Activated CD4-positive, alpha-beta memory T cell treated with anti-CD3 and anti-CD28 coated beads, Interleukin-2, amount 10 ng/mL, durations not matched to agents 7 days and 5 days (primary cell): ENCODE measurements at places on chromosomes 2 and 18. TPM values are rescaled to one million over a fixed set of nuclear protein-coding genes. Genes with fewer than 3 reads are reported as not detected.

- peaks cover 5% of the 10 kb centered on the region for H3K4me1 ChIP-seq
- H3K27ac ChIP-seq: no peak overlapping the region
- H3K36me3 ChIP-seq: peaks cover 3% of the 10 kb centered on the region
- H3K27me3 ChIP-seq: no peaks in the 10 kb centered on the region
- no peak overlapping the region for H3K4me3 ChIP-seq
- no peak for DNase-seq
Observed at GRCh38 chr2:147554521-147555107, 290.2 kb upstream of the ACVR2A start.

Gene DYNC2LI1
- 6.9 TPM for total RNA-seq

- DNase-seq: no peak
- H3K4me3 ChIP-seq: no peak overlapping the region
- H3K36me3 ChIP-seq: peaks cover 4% of the 10 kb centered on the region
Observed at GRCh38 chr2:9982248-9982647, 30.8 kb downstream of the GRHL1 start.

DNA sequence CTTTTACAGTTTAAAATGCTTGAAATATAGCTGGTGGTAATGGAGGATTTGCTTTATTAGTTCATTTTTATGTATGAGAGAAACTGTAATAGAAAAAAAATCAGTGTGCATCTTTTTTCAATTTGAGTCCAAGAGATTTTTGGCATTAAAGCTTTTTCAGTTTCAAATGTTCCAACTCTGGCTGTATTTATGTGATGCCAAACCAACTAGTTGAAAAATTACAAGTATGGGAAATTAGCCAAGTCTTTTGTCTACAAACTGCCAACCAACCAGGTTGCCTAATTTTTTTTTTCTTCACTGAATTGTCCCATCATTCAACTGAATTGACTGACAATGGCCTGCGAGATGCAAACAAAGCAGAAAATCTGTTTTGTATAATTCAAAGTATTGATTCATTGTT, 95.7 kb downstream of the ICOS start:
- no peaks in the 10 kb centered on the region for H3K36me3 ChIP-seq
- H3K4me3 ChIP-seq: no peak overlapping the region
- no peak overlapping the region for H3K27ac ChIP-seq
- no peaks in the 10 kb centered on the region for H3K27me3 ChIP-seq
- peaks cover 10% of the 10 kb centered on the region for H3K4me1 ChIP-seq

GRCh38 chr2:204264085-204264553, 281.2 kb upstream of the PARD3B start:
- peaks cover 49% of the 10 kb centered on the region for H3K27me3 ChIP-seq
- H3K4me1 ChIP-seq: no peaks in the 10 kb centered on the region
- H3K27ac ChIP-seq: no peak overlapping the region
- no peaks in the 10 kb centered on the region for H3K36me3 ChIP-seq

GRCh38 chr2:150572194-150572766, 84.8 kb upstream of the RND3 start:
- no peak for DNase-seq
- H3K36me3 ChIP-seq: no peaks in the 10 kb centered on the region
- no peaks in the 10 kb centered on the region for H3K27me3 ChIP-seq
- H3K27ac ChIP-seq: no peak overlapping the region
- H3K4me1 ChIP-seq: no peaks in the 10 kb centered on the region

DNA sequence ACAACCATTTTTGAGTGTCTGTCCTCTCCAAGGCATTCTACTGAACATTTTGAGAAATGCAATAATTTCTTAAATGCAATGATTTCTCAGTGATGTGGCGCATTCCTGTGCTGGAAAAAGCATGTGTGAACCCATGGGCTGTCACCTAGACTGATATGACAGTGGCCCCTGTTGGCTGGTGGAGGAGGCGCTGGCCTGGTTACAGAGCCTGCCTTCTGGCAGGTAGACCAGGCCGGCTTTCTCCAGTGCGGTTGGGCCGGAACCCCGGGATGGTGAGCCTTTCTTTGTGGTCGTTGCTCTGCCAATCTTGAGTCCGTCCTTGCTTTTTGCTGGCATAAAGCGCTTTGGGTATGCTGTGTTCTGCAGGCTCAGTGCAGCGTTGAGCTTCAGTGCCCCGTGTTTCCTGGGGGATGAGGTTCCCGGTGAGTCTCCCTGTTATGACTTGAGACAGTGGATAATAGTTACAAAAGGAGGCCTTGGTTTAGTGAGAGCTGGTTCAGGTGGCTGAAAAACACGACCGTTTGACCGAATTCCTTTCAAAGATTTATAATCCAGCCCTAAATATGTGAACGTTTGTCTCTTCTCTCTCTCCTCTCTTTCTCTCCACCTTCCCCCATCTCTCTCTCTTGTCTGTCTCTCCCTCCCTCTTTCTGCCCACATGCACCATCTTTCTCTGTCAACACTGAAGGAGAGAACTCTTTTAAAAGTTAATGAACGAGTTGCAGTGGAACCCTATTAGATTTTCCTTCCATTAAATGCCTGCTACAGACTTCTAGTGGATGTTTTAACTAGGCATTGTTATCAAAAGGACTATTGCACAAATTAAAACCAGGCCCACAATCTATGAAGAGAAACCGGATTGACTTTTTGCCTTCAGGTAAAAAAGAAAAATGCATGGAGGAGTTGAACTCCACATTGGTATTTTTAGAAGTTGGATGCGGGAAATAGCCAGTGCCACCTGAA, 34.0 kb downstream of the TSHZ1 start:
- no peak for DNase-seq
- no peak overlapping the region for H3K27ac ChIP-seq
- H3K27me3 ChIP-seq: no peaks in the 10 kb centered on the region

Gene SSB
- 81.6 TPM for total RNA-seq

- no peak overlapping the region for H3K27ac ChIP-seq
- no peaks in the 10 kb centered on the region for H3K27me3 ChIP-seq
- H3K4me1 ChIP-seq: peaks cover 16% of the 10 kb centered on the region
- DNase-seq: no peak
- H3K36me3 ChIP-seq: peaks cover 10% of the 10 kb centered on the region
- H3K4me3 ChIP-seq: no peak overlapping the region
Observed at GRCh38 chr2:126653109-126653508, 2.8 kb upstream of the GYPC start.
